ENCODE measurements at places on chromosomes 3 and 15. TPM values are rescaled to one million over a fixed set of nuclear protein-coding genes. Genes with fewer than 3 reads are reported as not detected.

- no peak for DNase-seq
- H3K27ac ChIP-seq: no peak overlapping the region
- H3K4me3 ChIP-seq: no peak overlapping the region
- H3K27me3 ChIP-seq: no peaks in the 10 kb centered on the region
- H3K4me1 ChIP-seq: no peaks in the 10 kb centered on the region
These were observed 30.3 kb downstream of the TPRA1 start for GRCh38 chr3:127560051-127560787.

DNA sequence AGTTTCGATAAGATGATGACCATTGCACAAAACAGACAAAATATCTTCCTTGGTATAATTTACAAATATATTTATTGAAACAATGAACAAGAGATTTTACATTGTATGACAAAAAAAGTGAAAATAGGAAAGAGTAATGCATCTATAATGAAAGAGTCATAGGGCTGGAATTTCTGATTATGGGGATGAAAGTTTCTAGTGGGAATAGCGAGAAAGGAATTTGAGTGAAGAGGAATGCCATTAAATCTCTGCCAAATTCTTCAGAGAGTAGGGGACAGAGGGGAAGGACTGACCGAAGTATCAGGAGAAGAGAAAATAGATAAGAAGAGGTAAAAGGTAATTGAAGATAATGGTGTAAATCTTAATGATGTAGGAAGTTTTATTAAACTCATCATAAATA is 125.4 kb downstream of the VGLL3 start:
- no peaks in the 10 kb centered on the region for H3K27me3 ChIP-seq
- no peaks in the 10 kb centered on the region for H3K4me1 ChIP-seq
- no peak for DNase-seq
- no peaks in the 10 kb centered on the region for H3K36me3 ChIP-seq

GRCh38 chr3:128245460-128245859 is 92.2 kb downstream of the EEFSEC start:
- no peaks in the 10 kb centered on the region for H3K4me1 ChIP-seq
- H3K36me3 ChIP-seq: no peaks in the 10 kb centered on the region
- no peak for DNase-seq

DNA sequence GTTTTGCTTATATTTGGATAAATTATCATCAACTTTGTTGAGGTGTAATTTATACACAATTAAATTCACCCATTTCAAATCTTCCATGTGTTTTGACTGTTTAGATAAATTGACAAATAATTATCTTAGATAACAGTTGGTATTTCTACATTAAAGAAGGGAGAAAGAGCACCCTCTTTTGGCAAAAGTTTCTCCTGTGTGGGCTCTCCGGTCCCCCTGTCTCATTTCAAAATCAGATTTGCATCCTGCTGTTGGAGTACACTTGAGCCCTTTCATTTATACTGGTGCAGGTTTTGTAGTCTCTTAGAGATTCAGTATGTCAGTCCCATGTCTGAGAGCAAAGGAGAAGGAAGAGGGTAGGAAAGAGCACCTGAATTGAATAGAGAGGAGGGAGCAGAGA is 49.4 kb downstream of the NKIRAS1 start:
- H3K36me3 ChIP-seq: no peaks in the 10 kb centered on the region
- DNase-seq: no peak
- H3K27me3 ChIP-seq: no peaks in the 10 kb centered on the region
- H3K27ac ChIP-seq: no peak overlapping the region

DNA sequence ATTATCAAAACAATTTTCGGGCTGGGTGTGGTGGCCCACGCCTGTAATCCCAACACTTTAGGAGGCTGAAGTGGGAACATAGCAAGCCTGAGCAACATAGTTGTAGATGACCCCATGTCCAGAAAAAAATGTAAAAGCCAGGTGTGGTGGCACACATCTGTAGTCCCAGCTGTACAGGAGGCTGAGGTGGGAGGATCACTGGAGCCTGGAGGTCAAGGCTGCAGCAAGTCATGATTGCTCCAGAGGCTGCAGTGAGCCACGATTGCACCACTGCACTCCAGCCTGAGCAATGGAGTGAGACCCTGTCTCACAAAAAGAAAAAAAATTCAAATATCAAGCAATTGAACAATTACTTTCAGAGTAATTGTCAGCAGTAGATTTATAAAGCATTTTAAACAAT is 8.0 kb upstream of the PAQR9 start:
- no peak overlapping the region for H3K4me3 ChIP-seq

CHDH gene
- 48.6 TPM for total RNA-seq

- no peaks in the 10 kb centered on the region for H3K36me3 ChIP-seq
- H3K4me1 ChIP-seq: no peaks in the 10 kb centered on the region
- H3K27ac ChIP-seq: no peak overlapping the region
- H3K4me3 ChIP-seq: no peak overlapping the region
- H3K27me3 ChIP-seq: no peaks in the 10 kb centered on the region
These were observed 553.4 kb downstream of the GOLGA6L6 start for GRCh38 chr15:19988094-19988660.

GRCh38 chr15:65263313-65263712 is 23.4 kb downstream of the PARP16 start:
- H3K27ac ChIP-seq: no peak overlapping the region
- H3K4me1 ChIP-seq: no peaks in the 10 kb centered on the region
- H3K4me3 ChIP-seq: no peak overlapping the region
- DNase-seq: no peak

DNA sequence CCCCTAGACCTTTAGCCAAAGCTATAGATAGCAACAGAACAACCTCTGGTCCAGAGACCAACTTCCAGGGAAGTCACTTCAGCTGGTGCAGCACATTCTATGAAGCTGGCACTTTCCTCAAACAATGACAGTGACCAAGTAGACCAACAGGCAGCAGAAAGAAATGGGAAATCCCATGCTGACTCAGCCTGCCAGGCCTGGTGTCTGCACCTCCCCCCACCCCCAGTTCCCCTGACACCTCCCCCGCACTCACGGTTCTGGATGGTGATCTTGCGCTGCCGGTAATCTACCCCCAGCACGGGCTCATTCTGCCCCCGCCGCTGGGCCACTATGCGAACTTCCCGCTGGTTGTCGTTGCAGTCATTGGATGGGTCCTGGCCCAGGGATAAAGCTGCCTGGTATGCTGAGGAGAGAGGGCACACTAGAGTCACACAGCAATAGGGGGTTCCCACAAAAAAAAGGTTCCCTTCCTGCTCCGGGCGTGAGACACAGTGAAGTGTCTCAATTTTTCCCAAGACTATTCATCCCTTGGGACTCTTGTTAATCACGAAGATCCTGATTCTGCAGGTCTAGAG is 17.0 kb downstream of the ILDR1 start:
- H3K36me3 ChIP-seq: no peaks in the 10 kb centered on the region
- no peak overlapping the region for H3K4me3 ChIP-seq
- H3K27me3 ChIP-seq: no peaks in the 10 kb centered on the region
- no peaks in the 10 kb centered on the region for H3K4me1 ChIP-seq

TRAT1 gene
- 0.69 TPM for total RNA-seq

DNA sequence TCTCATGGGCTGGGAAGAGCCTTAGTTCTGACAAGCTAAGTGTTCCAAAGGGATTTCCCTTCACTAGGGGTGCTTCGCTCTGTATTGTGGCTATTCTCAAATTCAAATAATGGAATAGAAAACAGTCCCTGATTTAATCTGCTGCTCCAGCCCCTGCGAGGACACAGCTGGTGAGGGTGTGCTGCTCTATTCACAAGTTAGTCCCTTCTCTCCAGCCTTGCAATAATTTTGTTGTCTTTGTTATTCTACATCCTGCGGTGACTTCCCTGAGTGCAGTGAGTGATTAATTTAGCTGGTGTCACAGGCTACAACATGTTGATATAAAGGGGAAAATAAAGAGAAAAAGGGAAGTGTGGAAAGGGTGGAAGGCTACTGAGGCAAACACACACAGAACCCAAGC is 180.5 kb upstream of the VEPH1 start:
- H3K27me3 ChIP-seq: no peaks in the 10 kb centered on the region
- no peaks in the 10 kb centered on the region for H3K4me1 ChIP-seq
- DNase-seq: no peak
- H3K27ac ChIP-seq: no peak overlapping the region
- H3K36me3 ChIP-seq: no peaks in the 10 kb centered on the region

GRCh38 chr3:47517937-47518336 is 4.4 kb upstream of the ELP6 start:
- no peak overlapping the region for H3K27ac ChIP-seq
- no peak for DNase-seq
- H3K4me1 ChIP-seq: peaks cover 4% of the 10 kb centered on the region
- no peaks in the 10 kb centered on the region for H3K27me3 ChIP-seq

DNA sequence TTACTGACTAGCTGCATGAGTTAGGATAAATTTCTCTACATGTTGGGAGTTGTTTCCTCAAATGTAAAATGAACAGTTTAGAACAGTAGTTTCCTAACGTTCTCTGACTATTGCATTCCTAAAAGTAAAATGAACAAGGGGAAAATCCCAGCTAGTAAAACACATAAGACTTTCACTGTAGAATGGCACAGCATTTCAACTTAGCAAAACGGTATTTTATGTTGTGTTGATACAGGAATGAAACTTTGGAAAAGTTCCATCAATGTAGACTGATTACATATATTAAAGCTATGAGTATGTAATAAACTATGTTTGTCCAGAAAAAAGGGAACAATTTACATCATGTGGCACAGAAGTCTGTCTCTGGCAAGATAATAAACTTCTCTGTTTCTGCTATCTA is 297.4 kb upstream of the EPHA3 start:
- H3K4me3 ChIP-seq: no peak overlapping the region
- no peak overlapping the region for H3K27ac ChIP-seq
- H3K4me1 ChIP-seq: no peaks in the 10 kb centered on the region
- H3K27me3 ChIP-seq: no peaks in the 10 kb centered on the region

DNA sequence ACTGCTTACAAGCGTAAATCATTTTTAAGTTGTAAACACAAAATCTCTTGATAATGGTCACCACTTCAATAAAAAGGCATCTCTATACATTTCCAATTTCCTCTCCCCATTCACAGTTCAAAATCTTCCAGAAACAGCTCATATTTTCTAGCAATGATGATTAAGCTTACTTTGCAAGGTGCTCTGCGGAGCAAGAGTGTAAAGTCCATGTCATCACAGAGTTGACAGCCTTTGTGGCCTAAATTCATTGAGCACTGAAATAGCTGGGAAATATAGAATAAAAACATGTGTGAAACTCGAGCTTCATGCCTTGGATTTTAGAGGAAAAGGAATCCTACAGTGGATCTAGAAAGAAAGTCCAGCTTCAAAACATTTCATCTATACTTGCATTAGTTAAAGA is 41.8 kb upstream of the ARPP21 start:
- no peak overlapping the region for H3K4me3 ChIP-seq
- H3K27ac ChIP-seq: no peak overlapping the region
- H3K4me1 ChIP-seq: no peaks in the 10 kb centered on the region

IGF2BP2 gene
- 61.2 TPM for total RNA-seq

GOLGA6L7 gene
- total RNA-seq: not detected

HAPLN3 gene
- 3.6 TPM for total RNA-seq

ATP2B2 gene
- total RNA-seq: 0.07 TPM

P2RY13 gene
- 0.27 TPM for total RNA-seq

- H3K27me3 ChIP-seq: no peaks in the 10 kb centered on the region
- H3K4me1 ChIP-seq: no peaks in the 10 kb centered on the region
- H3K36me3 ChIP-seq: no peaks in the 10 kb centered on the region
- H3K27ac ChIP-seq: no peak overlapping the region
These were observed 244.2 kb downstream of the ZMAT3 start for GRCh38 chr3:178827285-178827856.

DNA sequence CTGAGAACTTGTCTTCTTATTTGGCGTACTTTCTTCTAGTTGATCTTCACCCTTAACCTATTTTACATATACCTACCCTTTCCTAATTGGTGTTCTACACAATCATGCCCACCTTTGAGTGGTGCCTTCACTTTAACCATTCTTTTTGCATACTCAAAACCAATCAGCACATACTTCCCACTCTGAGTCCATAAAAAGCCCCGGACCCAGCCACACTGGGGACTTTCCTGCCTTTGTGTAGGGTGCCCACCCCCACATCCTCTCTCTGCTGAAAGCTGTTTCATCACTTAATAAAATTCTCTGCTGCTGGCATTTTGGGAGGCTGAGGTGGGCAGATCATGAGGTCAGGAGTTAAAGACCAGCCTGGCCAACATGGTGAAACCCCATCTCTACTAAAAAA is 15.9 kb upstream of the CHST2 start:
- no peaks in the 10 kb centered on the region for H3K4me1 ChIP-seq
- H3K27ac ChIP-seq: no peak overlapping the region
- no peaks in the 10 kb centered on the region for H3K36me3 ChIP-seq
- no peaks in the 10 kb centered on the region for H3K27me3 ChIP-seq
- H3K4me3 ChIP-seq: no peak overlapping the region

GPR149 gene
- not detected for total RNA-seq

- H3K36me3 ChIP-seq: no peaks in the 10 kb centered on the region
- no peak for DNase-seq
- H3K27me3 ChIP-seq: no peaks in the 10 kb centered on the region
- no peak overlapping the region for H3K4me3 ChIP-seq
These were observed 347.5 kb upstream of the TMCO5A start for GRCh38 chr15:37586976-37587375.

GRCh38 chr3:129732200-129732876 is 125.9 kb upstream of the PLXND1 start:
- no peaks in the 10 kb centered on the region for H3K36me3 ChIP-seq
- no peak overlapping the region for H3K27ac ChIP-seq
- no peak overlapping the region for H3K4me3 ChIP-seq
- H3K27me3 ChIP-seq: no peaks in the 10 kb centered on the region

RARRES1 gene
- total RNA-seq: 30.6 TPM

STRA6 gene
- not detected for total RNA-seq

MASP1 gene
- total RNA-seq: 0.52 TPM

- H3K4me3 ChIP-seq: no peak within 1 kb of the TSS
- H3K36me3 ChIP-seq: no peaks in the 10 kb centered on the region
- no peaks in the 10 kb centered on the region for H3K27me3 ChIP-seq
- no peak within 1 kb of the TSS for H3K27ac ChIP-seq
- DNase-seq: no peak
These were observed at the start of gene GPR171 for GRCh38 chr3:151203051-151203420. Gene GPR171 (minus strand): TSS chr3:151203216. CDS start chr3:151199386, 3,830 bp downstream.

- H3K4me1 ChIP-seq: no peaks in the 10 kb centered on the region
- H3K27me3 ChIP-seq: no peaks in the 10 kb centered on the region
- DNase-seq: peak; percentile 79
- no peaks in the 10 kb centered on the region for H3K36me3 ChIP-seq
- H3K4me3 ChIP-seq: no peak overlapping the region
These were observed 35.1 kb downstream of the USP3 start for GRCh38 chr15:63539521-63539920.

DNA sequence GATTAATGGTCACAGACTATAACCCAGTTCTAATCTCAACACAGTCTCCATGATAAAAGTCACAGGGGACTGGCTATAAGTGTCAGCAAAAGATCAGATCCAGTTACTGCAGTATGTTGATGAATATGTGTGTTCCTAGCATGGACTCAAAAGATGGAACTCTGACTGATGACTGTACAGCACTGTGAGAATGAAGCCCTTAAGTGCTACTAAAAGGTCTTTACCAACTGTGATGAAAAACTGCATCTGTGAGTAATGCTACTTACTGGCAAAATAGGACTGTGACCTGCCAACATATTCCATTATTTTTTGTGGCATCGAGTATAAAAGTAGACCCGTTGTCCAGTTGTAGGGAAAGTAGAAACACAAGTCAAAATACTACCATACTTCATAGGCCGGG is 284.2 kb downstream of the ROBO2 start:
- no peak for DNase-seq
- no peaks in the 10 kb centered on the region for H3K4me1 ChIP-seq
- no peak overlapping the region for H3K27ac ChIP-seq
- H3K27me3 ChIP-seq: no peaks in the 10 kb centered on the region
- no peak overlapping the region for H3K4me3 ChIP-seq

Data from colonic mucosa (tissue), 4 donors.